Heart right ventricle (tissue), 16 donors: ENCODE measurements at places on chromosomes 4 and X. TPM values are rescaled to one million over a fixed set of nuclear protein-coding genes. Genes with fewer than 3 reads are reported as not detected.
A peak's percentile ranks its signal among the peaks of the same experiment; 100 is the strongest.

The CT45A2 gene
- total RNA-seq, result not detected

The RBM47 gene
- total RNA-seq, result 5.7 TPM

The CXCL1 gene
- total RNA-seq, result 0.30 TPM

DNA sequence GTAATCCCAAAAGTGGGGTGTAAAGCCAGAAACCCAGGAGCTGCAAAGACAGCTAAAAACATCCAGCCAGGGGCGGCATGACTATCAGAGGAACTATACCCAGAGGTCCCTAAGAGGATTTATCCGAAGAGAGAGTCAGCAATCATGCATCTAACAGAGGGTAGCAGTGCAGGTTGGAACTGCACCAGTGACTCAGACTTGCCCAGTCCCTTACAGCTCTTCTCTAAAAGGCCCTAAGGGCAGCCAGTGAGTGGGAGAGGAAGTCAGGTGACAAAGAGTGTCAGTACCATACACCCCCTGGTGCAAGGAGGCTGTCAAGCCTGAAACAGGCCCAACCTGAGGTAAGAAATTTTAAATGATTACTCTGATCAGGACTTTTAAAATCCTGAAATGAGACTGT is 88.1 kb downstream of the CAMK2D start:
- DNase-seq, result no peak

GRCh38 chr4:42361456-42361855 is 35.8 kb upstream of the SHISA3 start:
- DNase-seq, result no peak

DNA sequence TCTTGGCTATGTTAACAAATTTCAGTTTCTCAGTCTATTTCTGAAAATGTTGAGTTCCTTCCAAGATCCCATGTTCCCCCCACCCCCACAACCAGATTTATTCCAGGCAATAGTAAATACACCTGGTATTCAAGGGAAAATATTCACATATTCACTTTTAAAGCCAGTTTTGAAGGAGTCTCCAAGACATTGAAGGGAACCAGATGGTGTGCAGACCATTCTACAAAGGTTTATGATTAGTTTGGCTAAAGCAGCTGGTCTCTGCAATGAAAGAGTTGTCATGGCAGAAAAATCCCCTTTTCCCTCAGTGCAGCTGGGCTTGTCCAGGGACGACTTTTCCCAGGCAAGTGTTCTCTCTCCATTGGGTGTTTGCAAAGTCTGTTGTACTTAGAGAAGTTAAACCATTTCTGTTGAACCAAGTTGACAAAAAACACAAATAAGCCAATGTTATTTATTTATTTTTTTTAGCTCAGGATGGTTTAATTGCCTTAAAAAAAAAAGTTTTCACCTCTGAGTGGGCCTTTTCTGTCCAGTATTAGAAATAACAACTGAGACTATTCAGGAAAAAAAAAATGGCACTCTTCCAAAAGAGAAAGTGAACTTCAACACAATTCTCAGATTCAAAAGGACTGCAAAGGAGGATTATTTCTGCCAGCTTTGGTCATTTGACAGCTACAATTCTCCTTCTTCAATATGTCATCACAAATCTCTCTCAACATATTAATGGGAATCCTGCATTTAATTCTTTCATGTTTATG is 410.6 kb downstream of the IL1RAPL1 start:
- peak; percentile 22 for DNase-seq

DNA sequence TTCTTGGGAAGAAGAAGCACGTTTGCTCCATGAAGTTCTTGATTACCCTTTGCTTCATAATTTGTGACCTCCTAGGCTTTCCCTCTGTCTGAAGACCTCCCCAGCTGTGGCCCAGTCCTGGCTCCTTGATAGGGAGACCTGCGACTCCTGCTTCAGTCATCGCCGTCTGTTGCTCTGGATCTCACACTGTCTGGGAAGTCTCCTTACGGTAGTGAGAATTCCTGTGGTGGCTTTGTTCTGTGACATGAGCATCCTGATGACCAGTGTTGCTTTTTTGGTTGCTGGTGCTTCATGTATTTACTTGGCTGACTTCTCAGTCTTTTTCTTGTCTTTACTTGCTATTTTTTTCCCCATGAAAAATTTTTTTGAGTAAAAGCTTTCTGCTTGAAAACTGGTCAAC is 44.2 kb downstream of the JADE1 start:
- no peak for DNase-seq
